Activated CD8-positive, alpha-beta memory T cell treated with anti-CD3 and anti-CD28 coated beads for 36 hours (primary cell): ENCODE measurements at places on chromosomes 7 and 10. TPM values are rescaled to one million over a fixed set of nuclear protein-coding genes. Genes with fewer than 3 reads are reported as not detected.

Gene CFAP43
- not detected for total RNA-seq

Gene NRP1
- total RNA-seq = 2.0 TPM

Gene SORBS1
- total RNA-seq = 0.95 TPM

Gene TRIM74
- total RNA-seq = 0.25 TPM

Gene SLC26A3
- not detected for total RNA-seq

Gene C10orf53
- total RNA-seq = not detected

Gene PLOD3
- total RNA-seq = 45.7 TPM

Gene MSANTD7
- 25.6 TPM for total RNA-seq

Gene SLC18A3
- total RNA-seq = not detected

Gene ZNF365
- total RNA-seq = 0.29 TPM

Gene TACR2
- not detected for total RNA-seq

Gene OR2A12
- not detected for total RNA-seq

Gene NPM3
- total RNA-seq = 260 TPM

Gene MIOS
- 51.9 TPM for total RNA-seq

Gene IKZF1
- total RNA-seq = 236 TPM

Gene AKR1C2
- not detected for total RNA-seq

Gene FAM25A
- not detected for total RNA-seq
